Ascending aorta (tissue), 2 donors: ENCODE measurements at places on chromosomes 3 and 15.

DNA sequence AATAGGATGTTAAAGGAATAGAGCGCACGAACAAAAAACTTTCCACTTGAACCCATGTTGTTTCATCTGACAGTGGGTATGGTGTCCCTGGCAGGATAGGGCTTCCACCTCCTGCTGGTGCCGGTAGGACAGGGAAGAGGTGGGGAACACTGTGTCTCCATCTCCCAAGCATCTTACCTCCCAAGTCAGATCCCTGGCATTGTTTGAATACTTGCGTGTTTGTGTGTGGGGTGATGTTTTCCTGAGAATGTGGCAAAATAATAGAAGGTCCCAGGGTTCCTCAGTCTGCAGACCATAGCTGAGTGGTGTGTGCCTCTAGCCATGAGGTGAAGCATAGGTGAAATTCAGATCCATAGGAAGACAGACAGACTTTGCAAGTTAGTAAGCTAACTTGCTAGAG is 119.4 kb downstream of the IGF1R start:
- DNase-seq, result no peak

DNA sequence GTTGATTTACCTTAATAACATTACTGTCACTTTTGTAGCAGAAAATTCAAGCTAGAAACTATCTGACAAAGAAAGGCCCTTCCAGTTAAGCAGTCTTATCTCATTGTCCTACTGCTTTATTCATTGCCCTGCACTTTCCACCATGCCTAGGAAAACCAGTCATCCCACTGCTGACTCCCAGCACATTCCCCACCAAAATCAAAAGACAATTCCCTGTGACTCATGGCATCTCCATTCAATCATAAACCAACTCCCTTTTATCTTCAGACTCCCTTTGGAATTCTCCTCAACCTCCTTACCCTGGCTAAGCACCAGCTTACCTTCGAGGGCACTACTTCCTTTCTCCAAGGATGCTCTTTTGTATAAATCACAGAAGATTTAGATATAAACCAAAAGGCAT is 184.3 kb downstream of the PLCH1 start:
- DNase-seq, result no peak

DNA sequence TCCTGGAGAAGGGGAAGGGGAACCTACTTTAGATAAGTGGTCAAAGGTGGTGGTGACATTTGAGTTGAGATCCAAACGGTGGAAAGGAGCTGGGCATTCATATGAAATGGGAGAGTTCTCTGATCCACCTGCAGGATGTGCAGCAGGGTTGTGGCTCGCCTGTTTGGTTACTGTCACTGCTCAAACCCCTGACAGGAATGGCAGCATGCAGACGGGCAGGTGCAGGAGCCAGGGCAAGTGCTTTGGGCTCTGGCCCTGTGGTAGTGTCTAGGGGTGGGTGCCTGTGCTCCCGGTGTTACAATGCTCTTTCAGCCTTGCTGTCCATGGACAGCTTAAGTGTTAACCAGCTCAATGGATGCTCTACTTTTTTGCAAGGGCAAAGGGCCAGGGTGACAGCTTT is 18.5 kb downstream of the PAQR9 start:
- no peak for DNase-seq

DNA sequence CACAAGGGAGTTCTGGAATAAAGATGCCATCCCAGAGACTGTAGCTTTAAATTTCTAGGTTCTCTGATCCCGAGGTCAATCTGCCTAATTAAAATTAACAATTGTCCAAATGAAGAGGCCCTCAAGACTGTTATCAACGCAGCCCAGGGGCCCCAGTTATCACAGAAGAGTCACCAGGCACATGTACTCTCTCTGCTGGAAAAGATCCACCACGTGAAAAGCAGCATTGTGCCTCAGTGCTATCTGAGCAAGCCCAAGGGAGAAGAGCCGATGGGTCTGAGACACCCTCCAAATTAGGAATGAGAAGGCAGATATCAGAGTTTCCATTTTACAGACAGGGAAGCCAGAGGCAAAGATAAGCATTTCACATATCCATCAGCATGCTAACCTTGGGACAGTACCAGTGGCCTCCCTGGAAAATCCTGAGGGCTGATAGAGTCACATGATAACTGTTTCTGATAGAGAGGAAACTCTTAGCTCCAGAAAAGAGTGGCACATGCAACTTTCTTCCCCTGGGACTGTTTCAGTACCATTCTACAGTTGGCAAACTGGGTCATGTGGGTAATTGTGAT is 55.5 kb downstream of the ITGB5 start:
- DNase-seq, result no peak

- no peak for DNase-seq
Observed at GRCh38 chr15:58546635-58547627, 115.1 kb downstream of the LIPC start.

DNA sequence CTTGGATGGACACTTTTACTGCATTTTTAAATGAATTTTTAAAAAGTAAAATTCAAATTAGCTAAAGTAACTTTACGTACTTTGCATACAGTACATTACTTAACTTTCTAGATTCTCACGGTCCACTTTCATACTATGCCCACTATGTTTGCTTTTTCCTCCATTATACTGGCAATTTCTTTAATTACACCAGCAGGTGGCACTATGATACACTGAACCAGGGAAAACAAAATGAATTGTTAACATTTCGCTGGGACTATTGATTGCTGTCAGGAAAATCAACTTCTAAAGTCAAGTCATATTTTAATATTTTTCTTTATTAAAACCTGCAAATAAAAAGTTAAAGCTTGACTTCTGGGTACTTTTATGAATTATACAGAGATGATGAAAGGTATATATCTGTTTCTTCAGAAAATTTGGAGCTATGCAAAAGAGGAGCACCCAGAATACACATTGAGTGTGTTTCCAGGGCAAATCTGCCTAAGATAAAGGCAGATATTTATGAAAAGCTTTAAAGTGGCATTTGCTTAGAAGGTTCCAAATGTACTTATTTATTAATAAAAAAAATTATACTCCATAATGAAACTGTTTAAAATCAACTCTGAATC is 21.8 kb upstream of the POU1F1 start:
- DNase-seq, result no peak

DNA sequence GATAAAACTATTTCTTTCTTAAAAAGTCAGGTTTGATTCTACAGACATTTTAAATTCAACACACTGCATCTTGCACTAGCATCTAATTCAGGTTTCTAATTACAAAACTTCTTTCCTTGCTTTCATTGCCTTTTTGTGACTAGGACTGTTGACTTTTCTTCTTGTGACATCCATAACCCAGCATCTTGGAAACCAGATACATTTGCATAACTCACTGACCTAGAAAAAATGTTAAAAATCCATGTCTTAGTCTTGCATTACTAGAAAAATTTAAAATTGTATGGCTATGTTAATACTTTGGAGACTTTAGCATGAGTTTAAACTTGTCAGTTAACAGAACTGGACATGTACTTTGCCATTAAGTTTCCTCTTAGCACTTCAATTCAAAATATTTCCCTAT is 72.7 kb downstream of the DTWD1 start:
- DNase-seq, result no peak
